D341Med (cell line): ENCODE measurements at places on chromosomes 13 and 19.

DNA sequence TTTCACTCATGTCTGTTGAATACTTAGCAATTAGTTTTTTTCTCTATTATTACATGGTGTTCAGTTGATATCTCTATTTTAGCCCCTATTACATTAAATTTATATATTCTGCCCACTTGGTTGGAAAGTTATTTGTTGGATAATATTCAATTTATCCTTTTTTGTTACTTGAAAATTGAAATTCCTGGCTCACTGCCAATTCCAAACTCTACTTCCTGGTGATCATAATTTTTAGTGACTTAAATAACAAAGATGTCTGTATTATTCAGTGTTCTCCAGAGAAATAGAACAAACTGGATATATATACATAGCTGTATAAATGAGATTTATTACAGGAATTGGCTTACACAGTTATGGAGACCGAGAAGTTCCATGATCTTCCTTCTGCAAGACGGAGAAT, 93.6 kb downstream of the GPC5 start:
- no peak for DNase-seq

- no peak for DNase-seq
Measured at GRCh38 chr13:67619351-67619994, 389.3 kb upstream of the PCDH9 start.

GRCh38 chr13:23987331-23987894, 90.1 kb upstream of the C1QTNF9B start:
- no peak for DNase-seq

DNA sequence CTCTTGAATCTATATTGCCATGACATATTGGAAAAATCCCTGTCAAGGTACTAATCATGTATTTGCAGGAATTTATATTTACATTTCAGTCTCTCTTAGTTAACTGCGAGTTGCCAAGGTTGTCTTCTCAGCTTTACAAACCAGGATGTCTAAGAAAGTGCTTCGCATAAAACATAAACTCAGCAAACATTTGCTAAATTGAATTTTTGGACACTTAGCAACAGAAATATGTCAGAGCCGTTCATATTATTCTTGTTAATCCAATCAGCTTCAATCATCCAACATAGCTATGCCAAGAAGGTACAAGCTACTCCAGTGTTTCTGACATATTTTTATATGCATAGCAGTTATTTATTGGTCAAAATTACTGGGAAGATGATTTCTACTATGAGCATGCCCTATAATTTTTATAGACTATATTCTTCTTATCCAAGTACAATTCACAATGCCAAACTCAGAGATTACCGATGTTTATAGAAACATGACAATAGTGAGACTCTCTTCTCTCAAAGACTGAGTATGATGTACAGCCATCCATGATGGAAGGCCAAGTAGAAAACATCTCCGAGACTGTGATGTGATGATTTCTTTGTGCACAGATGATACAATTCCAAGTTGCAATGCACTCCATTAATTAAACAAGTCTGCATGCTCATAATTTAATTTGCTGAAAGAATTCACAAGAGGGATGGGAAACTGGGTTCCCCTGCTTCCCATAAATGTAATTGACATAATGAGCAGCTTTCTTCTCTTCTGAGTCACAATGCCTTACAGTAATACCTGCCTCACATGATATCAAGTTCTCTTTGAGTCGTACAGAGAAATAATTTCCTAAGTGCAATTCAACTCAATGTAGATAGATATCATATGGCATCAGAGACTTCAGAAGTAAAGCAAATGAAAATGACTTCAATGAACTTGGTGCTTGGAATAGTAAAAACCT, 776.3 kb downstream of the EFNB2 start:
- DNase-seq: no peak

- no peak for DNase-seq
Measured at GRCh38 chr13:77310579-77311279, 16.2 kb downstream of the MYCBP2 start.

DNA sequence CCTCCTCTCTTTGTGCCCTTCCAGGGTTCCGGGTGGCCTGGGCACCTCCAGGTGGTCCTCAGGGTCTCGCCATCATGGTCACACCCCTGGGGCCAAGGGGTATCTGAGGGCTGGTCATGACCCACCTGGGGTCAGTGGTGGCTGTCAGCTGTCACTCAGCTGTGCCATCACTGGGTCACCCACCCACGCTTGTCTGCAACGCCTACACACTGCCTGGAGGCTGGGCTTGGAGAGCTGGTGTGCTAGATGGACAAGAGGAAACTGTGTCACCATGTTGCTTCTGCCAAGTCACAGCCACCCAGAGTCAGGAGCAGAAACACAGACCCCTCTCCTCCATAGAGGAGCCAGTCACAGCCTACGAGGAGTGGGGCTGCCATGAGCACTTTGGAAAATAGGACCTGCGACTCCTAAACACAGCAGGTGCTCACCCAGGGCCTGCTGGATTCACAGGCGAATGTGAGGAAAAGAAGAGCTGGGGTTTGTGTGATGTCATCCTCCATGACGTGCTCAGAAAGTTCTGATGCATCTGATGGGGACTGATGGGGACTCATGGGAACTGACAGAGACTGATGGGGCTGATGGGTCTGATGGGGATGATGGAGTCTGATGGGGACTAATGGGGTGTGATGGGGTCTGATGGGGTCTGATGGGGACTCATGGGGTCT, 10.7 kb upstream of the GRTP1 start:
- DNase-seq: no peak

DNA sequence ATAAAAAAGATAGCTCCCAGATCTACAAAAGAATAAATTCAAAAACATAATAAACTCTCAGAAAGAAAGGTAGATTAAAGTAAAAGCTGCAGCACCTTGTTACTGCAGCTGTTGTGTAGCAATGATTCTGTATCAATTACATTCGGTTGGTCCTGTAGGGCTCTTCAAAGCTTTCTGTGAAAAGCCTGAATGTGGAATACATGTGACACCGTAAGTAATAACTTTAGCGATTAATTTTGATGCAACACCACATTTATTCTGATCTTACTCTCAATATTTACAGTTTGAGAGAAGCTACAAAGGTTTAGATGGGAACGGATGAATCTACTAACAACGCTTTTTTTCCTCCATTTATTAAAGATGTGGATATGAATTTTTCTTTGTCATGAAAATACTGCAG, 279.2 kb downstream of the DACH1 start:
- DNase-seq: no peak

DNA sequence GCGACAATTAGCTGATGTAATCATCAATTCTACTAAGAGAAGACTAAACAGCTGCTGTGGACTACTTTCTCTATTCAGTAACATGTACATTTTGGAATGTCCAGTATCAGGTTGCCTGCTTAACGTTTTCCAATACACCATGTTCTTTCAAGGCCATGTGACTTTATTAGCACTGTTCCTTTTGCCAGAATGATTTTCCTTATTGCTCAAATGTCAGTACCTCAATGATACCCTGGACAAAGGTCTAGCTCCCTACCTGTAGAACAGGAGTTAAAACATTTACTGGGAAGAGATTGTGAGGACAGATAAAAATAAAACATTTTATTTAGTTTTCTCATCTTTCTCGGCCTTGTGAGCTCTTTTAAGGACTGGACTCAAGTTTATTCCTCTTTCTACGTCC, 3.8 kb upstream of the RBM26 start:
- DNase-seq: no peak

GRCh38 chr13:32988608-32989289, 27.5 kb upstream of the KL start:
- DNase-seq: no peak

- no peak for DNase-seq
Measured at GRCh38 chr19:57227502-57227901, 3.3 kb upstream of the AURKC start.

DNA sequence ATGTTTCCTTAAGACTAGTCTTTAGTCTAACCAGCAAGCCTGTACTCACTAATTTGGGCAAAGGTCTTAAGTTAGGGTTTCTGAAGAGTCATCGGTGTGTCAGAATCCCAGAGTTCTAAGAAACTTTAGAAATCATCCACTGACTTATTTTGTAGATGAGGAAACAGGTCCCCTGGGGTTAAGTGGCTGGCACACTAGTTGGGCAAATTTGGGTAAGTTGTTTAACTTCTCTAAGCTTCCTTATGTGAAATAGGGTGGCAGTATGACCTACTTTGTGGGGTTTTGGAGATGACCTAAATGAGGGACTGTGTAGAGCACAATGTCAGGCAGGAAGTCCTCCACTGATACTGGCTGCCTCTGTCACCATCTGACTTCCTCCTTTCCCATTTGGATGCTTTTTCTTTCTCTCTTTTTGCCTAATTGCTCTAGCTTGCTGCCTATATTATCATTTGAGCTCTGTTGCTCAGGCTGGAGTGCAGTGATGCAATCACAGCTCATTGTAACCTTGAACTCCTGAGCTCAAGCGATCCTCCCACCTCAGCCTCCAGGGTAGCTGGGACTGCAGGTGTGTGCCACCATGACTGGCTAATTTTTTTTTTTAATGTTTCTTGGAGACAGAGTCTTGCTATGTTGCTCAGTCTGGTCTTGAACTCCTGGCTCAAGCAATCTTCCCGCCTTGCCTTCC, 2.3 kb downstream of the ADGRE3 start:
- no peak for DNase-seq

GRCh38 chr19:36719687-36720556, 32.5 kb downstream of the ZNF567 start:
- no peak for DNase-seq

DNA sequence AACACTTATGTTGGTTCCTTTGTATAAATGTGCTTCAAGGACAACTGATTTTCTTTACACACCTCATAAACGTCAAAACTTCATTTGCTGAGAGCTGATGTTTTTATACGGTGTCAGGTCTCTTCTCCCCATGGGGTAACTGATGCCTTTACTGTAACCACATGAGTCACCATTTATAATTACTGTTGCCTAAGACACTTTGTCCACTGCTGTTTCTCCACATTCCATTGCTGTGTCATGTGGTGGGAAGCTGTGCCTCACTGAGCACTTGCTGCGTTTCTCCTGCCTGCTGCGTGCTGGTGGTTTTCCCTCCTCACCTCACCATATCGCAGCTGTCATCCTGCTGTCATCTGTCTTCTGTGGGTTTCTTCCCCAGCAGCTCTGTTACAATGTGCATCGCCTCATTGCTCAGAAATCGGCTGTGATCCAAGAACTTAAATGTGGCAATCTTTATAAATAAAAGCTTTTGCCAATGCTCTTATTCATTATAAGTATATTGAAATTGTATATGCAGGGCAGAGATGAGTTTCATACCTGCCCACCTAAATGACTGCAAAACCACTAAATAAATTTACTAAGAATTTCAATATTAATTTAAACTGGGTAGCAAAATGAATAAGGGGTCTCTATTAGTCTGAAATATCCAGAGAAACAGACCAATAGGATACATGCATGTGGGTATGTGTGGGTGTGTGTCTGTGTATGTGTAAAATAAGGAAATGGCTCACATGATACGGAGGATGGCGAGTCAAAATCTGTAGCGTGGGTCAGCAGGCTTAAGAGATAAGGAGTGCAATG, 547.0 kb upstream of the SLITRK5 start:
- peak; percentile 15 for DNase-seq
